ENCODE measurements at places on chromosomes 16 and 17.

DNA sequence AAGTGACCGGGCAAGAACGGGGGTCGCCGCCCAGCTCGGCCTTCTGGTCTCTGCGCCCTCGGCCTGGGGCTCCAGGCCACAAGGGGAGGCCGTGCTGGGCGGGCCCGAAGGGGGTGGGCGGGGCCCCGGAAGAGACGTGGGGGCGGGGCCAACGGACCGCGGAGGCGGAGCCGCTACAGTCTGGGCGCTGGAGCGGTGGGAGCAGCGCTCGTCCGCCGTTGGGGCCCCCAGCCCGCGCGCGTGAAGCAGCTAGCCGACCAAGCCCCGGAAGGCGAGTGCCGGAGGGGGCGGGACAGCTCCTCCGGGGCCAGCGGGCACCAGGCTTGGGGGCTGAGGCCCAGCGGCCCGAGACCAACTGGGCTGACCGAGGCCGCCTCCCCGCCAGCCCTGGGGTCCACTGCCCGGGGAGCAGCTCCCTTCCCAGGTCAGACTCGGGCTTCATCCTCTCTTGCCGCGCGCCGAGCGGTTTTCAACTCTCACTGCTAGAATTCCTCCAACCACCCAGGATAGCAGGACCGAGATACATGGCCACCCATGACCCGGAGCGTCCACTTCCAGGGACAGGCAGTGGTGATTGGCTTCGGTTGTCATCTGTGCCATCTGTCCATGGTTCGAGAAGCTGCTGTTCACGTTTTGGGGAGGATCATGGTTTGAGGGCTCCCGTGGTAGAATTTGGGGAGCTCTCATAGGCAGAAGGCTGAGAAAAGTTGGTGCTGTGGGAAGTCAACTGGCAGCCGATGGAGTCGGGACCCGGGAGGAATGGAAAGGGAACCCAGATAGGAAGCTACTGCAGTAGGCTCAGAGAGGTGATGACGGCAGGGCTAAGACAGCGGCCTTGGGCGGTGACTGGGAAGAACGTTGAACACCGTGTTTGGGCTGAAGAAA, 44.6 kb upstream of the LCMT1 start:
- DNase-seq: no peak

DNA sequence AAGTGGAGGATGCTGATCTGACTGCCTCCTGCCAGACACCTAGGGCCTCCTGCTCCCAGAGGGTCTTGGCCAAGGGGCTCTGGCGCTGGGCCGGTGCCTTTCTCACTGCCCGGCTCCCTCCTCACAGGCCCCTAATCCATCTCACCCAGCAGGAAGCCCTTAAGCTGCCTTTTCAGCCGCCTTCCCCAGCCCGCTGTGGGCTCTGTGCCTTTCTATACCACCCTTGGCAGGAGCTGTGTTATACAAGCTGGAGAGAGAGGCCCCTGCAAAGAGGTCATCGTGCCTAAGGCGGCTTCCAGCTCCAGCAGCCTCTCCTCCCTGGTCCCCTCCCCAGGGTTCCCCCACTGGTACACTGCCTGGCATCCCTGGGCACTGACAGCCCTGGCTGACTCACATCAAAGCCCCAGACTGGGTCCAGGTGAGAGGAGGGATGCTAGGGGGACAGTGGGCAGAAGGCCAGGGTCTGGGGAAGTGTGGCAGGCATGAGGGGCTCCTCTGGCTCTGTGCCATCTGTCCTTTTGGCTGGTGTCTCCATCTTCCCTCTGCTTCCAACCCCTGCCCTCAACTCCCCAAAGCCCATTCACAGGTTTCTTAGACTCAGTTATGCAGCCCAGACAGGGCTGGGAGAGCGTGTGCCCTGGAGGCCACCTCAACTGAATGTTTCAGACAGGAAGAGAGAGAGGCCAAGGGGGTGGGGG, 15.3 kb upstream of the FZD2 start:
- DNase-seq: no peak

GRCh38 chr16:55100100-55100499, 169.4 kb downstream of the IRX5 start:
- no peak for DNase-seq

DNA sequence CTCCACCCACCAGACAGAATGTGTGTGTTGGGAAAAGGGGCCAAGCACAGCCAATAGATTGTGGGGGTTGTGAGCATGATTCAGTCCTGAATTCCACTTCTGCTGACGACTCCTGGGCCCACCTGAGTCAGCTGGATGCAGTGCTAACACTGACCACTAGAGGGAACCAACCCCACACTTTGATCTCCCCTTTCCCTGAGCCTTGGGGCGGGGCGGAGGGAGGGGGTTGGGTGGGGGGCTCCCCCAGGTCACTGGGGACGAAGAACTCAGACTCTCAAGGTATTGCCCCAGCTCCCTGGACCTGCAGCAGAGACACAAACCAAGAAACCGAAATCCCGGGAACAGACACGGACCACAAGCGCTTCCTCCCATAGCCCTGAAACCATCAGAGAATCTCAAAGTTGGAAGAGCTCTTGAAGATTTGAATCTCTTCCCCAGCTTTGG, 621 bp upstream of the CSHL1 start:
- DNase-seq: no peak

GRCh38 chr17:39110435-39111136, 40.9 kb downstream of the PLXDC1 start:
- no peak for DNase-seq

Data from KG1 (cell line).